ENCODE measurements at places on chromosomes 5 and 9.
A peak's percentile ranks its signal among the peaks of the same experiment; 100 is the strongest.

GRCh38 chr9:137390553-137391410, 32.2 kb downstream of the EXD3 start:
- H3K4me1 ChIP-seq: no peaks in the 10 kb centered on the region
- no peak for DNase-seq
- H3K4me3 ChIP-seq: no peak overlapping the region
- H3K36me3 ChIP-seq: no peaks in the 10 kb centered on the region

GRCh38 chr5:1846583-1846982, 36.1 kb downstream of the IRX4 start:
- no peak for DNase-seq
- no peaks in the 10 kb centered on the region for H3K36me3 ChIP-seq
- no peak overlapping the region for H3K4me3 ChIP-seq
- no peaks in the 10 kb centered on the region for H3K4me1 ChIP-seq
- H3K27ac ChIP-seq: no peak overlapping the region

GRCh38 chr9:123927625-123928532, 2.0 kb downstream of the DENND1A start:
- H3K27me3 ChIP-seq: no peaks in the 10 kb centered on the region
- peak overlapping the region; percentile 20 for H3K27ac ChIP-seq
- peak overlapping the region; percentile 66 for H3K4me3 ChIP-seq
- no peak for DNase-seq

GRCh38 chr5:39432696-39433530, 8.1 kb upstream of the DAB2 start:
- no peaks in the 10 kb centered on the region for H3K36me3 ChIP-seq
- H3K27ac ChIP-seq: peak overlapping the region; percentile 67
- peaks cover 16% of the 10 kb centered on the region for H3K4me1 ChIP-seq
- no peak for DNase-seq
- H3K27me3 ChIP-seq: no peaks in the 10 kb centered on the region

GRCh38 chr5:59487772-59488729, 405.5 kb downstream of the PDE4D start:
- H3K4me1 ChIP-seq: peaks cover 11% of the 10 kb centered on the region
- H3K27ac ChIP-seq: no peak overlapping the region
- H3K4me3 ChIP-seq: no peak overlapping the region

GRCh38 chr5:143205386-143205785, 198.1 kb downstream of the NR3C1 start:
- no peak overlapping the region for H3K4me3 ChIP-seq
- peaks cover 10% of the 10 kb centered on the region for H3K36me3 ChIP-seq
- H3K27me3 ChIP-seq: no peaks in the 10 kb centered on the region

DNA sequence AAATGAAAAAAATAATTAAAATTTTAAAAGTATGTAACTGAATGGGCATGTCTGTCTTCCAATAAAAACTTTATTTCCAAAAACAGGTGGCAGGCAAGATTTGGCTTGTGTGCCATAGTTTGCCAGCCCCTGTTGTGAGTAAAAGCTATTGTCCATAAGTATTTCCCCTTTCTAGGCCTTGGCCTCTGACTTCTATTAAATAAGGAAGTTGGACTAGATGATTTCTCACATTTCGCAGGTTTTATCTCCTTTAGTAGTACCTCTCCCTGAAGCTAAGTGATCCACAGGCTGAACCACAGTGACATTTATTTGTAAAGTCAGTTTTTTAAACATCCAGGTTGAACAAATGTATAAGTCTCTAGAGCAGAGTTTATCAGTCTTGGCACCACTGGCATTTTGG, 41.3 kb downstream of the RECK start:
- H3K27me3 ChIP-seq: peaks cover 20% of the 10 kb centered on the region
- no peak for DNase-seq
- no peaks in the 10 kb centered on the region for H3K36me3 ChIP-seq
- H3K4me1 ChIP-seq: no peaks in the 10 kb centered on the region
- H3K4me3 ChIP-seq: no peak overlapping the region

GRCh38 chr5:85651731-85652130, 966.0 kb upstream of the COX7C start:
- DNase-seq: no peak
- H3K4me3 ChIP-seq: no peak overlapping the region
- no peak overlapping the region for H3K27ac ChIP-seq
- H3K36me3 ChIP-seq: no peaks in the 10 kb centered on the region
- H3K4me1 ChIP-seq: no peaks in the 10 kb centered on the region
- H3K27me3 ChIP-seq: no peaks in the 10 kb centered on the region

GRCh38 chr5:60538426-60538825, 161.5 kb downstream of the DEPDC1B start:
- no peak overlapping the region for H3K27ac ChIP-seq
- H3K4me1 ChIP-seq: peaks cover 9% of the 10 kb centered on the region
- no peak overlapping the region for H3K4me3 ChIP-seq
- no peak for DNase-seq
- no peaks in the 10 kb centered on the region for H3K36me3 ChIP-seq

All from Calu3 (cell line).